Stimulated activated CD4-positive, alpha-beta T cell treated with anti-CD3 and anti-CD28 coated beads, Interleukin-12 subunit alpha, Interleukin-12 subunit beta, amount 100 ng/mL, for 24 hours (primary cell): ENCODE measurements at places on chromosomes 11 and 22.

DNA sequence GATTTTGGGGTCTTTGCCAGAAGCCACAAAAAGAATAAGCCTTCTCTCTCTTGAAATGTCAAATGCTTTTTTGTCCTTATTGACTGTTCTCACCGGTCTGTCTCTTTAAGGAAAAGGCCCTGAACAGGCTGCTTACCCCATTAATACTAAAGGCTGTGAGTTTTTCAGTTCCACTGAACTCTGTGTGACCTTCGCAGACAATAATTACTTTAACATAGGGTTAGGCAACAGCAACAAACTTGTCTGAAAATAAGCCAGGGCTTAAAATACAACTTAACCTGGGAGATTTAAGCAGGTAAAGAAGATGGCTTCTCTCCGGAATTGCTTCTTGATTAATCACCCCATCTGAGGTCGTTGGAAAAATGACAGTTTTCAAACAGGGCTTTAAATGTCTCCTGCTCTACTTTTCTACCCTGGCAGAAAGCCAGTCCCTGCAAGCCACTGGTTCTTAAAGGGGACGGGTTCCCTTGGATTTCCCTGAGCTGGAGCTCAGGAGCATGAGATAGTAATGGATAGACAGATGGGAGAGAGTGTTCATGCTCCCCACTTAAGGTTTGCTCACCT, 69.4 kb downstream of the ARL14EP start:
- no peak for DNase-seq

GRCh38 chr11:46729110-46730027, 10.4 kb downstream of the F2 start:
- no peak for DNase-seq

GRCh38 chr11:75535071-75535470, 9.3 kb upstream of the GDPD5 start:
- DNase-seq: no peak

DNA sequence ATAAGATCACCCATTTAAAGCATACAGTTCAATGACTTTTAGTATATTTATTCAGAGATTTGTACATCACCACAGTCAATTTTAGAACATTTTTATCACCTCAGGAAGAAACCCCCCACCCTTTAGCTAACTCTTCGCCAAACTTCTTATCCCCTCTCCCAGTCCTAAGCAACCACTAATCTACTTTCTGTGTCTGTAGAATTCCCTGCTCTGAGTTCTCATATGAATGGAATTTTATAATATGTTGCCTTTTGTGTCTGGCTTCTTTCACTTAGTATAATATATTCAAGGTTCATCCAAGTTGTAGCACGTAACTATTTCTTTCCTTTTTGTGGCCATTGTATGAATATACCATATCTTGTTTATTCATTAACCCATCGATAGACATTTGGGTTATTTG, 3.6 kb downstream of the ANKRD13D start:
- no peak for DNase-seq

- no peak for DNase-seq
These were observed 17.2 kb downstream of the SYNGR1 start for GRCh38 chr22:39367035-39367434.

GRCh38 chr11:126431401-126432064, 76.0 kb downstream of the ST3GAL4 start:
- no peak for DNase-seq

DNA sequence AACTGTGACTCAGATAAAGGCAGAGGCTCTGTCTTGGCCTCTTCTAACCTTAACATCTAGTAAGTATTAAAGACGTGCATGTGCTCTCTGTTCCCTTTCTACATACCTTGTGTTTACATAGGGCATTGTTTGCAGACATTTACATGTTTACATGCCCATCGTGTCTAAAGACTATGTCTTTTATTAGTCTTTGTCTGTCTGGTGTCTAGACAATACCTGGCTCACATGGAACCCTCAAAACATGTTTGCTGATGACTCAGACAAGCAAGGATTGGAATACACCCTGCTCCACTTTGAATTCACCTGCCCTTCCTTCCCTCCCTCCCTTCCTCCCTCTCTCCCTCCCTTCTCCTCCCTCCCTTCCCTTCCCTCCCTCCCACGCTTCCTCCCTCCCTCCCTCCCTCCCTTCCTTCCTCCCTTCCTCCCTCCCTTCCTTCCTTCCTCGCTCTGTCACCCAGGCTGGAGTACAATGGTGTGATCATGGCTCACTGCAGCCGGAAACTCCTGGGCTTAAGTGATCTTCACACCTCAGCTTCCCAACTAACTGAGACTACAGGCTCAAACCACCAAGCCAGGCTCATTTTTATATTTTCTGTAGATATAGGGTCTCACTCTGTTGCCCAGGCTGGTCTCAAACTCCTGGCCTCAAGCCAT, 23.7 kb upstream of the SORL1-AS1 start:
- DNase-seq: no peak

DNA sequence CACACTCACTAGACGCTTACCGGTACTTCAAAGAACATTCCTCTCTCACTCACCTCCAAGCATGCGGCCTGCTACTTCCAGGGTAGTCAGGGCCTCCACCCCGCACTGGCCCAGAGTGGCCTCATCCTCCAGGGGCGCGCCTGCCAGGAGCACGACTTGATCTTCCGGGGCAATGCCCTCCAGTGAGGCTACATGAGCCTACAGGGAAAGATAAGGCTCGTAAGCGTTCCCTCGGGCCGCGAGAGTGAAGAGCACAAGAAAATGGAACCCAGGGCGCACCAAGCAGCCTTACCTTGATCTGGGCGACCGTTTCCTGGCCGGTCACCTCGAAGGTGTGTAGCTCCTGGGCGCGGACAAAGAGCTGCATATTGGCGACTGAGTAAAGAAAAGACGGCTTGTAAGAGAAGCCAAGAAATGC, 478 bp downstream of the FAU start:
- DNase-seq: no peak
